ENCODE measurements at places on chromosomes 5 and 9.

DNA sequence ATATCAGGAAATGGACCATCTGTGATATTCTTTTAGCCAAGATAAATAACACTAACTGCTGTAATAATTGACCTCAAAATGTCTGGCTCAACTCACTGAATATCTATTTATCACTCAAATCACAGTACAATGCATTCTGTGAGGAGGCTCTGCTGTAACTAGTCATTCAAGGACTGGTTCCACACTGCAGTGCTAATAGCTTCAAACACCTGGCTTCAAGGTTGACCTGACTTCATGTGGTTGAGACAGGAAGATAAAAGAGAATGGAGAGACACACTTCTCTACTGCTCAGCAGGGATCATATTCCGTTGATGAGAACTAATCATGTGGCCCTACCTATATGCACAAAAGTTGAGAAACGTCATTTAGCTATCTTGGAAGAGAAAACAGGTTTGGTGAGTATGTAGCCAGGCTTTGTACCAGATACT lies 3.4 kb upstream of the RHOBTB3 start:
- peak; percentile 11 for DNase-seq

- no peak for DNase-seq
Measured at GRCh38 chr5:27140831-27141230, 102.4 kb upstream of the CDH9 start.

- DNase-seq: no peak
Measured at GRCh38 chr5:11733185-11733839, 170.9 kb downstream of the CTNND2 start.

DNA sequence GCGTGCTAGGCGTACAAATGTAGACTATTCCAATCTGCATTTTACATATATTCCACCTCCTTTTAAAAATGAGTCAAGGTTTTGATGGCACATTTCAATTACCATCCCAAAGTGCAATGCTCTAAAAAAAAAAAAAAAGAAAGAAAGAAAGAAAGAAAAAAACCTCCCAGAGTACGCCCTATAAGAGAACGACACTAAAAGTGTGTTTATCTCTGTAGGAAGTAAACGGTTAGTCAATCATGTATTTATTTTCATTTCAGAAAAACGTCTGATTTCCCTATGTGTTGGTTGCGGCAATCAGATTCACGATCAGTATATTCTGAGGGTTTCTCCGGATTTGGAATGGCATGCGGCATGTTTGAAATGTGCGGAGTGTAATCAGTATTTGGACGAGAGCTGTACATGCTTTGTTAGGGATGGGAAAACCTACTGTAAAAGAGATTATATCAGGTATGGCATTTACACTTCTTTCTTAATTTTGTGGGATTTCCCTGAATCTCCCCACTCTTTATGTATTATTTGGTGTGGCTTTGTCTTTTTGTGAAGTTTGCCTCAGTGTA lies 1.1 kb downstream of the ISL1 start:
- no peak for DNase-seq

DNA sequence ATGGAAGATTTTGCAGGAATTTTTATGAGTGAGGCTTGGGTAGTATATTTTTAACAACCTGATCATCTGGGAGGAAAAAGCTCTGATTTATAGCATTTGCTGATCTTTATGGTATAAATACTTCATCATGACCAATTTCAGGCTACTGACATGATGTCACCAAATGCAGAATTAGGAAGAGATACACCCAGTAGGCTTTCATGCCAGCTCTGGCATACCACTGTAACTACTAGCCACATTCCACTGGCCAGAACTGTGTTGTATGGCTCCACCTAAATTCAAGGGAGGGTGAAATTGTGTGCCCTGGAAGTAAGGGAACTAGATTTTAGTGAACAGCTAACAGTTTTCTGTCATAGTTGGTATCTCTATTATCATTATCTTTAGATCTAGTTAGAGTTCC lies 17.6 kb downstream of the AP3S1 start:
- DNase-seq: no peak

DNA sequence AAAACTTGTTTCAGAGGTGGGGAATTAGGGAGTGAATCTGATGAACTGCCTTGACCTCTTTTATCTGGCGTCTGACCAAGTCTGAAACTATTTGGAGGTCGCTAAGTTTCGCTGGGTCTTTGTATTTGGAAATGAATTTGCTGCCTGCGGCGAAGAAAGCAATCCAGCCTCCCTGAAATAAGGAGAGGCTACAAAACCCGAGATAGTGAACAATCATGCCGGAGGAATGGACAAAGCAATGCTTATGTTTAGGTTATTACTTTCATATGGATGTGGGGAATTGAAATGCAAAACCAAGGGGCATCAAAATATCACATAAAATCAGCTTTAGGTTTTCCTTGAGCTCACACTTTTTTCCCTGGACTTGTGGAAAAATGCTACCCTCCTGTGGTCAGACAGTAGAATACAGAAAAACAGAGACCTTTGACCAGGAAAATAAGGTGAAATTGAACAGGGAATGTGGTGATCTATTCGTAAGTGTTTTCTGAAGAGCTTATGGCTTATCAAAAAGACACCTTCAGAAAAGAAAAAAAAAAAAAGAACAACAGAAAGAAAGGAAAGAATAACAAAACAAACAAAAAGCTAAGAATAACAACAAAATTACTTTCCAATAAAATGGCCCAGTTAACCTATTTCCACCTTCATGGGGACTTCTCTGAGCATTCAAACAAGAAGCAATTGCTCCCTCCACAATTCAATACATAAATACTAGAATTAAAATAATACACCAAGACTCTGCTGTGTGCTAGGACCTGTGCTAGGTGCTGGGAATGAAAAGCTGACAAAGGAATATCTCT lies 68.6 kb upstream of the DPYSL3 start:
- peak; percentile 78 for DNase-seq

DNA sequence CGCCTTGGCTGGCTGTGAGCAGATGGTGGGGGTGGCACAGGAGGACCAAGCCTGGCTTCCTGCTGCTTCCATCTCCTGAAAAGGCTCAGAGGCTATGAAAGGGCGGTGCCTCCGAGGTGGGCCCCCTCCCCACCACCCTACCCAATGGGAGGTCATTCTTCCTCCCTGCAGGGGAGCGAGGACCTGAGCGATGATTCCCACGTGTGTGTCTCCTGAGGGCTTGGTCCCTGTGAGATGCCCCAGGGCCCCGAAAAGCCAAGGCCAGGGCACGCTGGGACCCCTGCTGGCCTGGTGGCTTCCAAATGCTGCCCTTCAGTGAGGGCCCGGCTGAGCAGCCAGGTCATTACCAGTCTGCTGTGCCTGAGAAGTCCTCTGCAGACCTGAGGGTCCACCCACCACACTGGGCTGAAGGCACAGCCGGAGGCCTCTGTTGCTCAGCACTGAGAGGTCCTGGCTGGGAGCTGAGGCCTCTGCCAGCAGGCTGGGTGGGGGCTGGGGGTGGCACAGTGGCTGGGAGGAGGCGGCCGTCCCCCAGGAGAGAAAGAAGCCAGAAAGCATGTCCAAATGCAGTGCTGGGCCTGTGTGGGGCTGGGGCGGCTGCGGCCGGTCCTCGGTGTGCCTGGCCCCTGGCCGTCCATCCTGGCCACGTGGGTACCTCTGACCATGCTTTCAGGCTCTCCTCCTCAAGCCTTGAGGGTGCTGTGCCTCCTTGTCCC lies 14.0 kb upstream of the SLC6A19 start:
- no peak for DNase-seq

DNA sequence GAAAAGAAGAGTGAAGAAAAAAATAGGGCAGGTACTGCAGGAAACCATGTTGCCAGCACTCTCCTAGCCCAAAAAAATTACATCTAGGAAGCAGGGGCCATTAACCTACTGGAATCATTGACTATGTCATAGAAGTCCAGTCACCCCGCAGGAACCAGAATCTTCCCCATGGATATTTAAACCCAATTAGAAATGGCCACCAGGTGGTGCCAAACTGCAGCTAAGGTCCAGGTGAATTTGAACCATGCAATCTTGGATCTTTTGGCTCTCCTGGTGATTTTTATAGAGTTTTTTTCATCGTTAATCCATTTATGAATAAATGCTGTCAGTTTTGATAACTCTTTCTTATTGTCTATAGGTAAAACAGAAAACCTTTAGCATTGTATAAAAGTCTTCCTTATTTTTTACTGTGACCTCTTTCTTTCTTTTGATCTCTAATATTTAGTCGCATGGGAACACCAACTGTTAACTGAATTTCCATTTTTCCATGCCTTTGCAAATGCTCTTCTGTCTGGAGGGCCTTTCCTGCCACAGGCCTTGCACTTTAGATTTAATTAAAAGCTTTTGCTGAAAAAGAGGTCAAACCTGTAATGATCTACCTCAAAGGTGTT lies 147.5 kb upstream of the FGF10 start:
- DNase-seq: peak; percentile 49

- DNase-seq: no peak
Measured at GRCh38 chr9:98260635-98261034, 5.2 kb upstream of the TBC1D2 start.

DNA sequence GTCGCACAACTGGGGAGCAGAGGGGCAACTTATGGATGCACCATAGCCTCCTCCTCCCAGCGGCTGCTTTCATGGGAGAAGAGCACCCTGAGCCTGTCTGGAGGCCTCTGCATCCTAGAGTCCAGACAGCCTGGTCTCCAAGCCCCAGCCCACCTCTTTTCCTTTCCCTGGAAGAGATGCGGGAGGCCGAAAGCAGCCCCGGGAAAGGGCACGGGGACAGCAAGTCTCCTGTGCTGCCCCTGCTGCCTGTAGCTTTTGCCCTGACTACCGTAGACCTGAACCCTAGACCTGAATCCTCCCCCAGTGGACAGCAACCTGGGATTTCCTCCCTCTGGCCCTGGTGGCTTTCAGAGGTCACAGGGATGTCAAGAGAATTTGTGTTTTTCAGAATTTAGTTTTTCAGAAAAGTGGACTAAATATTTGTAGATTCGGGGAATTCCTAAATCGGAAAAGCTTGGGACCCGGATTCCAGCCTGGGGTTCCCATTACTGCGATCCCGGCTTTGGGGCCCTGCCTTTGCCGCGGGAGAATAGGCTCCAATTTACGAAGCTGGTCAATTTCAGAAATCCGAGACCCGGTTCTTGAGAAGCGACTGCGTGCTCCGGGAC lies 4.3 kb upstream of the PITX1 start:
- peak; percentile 39 for DNase-seq

DNA sequence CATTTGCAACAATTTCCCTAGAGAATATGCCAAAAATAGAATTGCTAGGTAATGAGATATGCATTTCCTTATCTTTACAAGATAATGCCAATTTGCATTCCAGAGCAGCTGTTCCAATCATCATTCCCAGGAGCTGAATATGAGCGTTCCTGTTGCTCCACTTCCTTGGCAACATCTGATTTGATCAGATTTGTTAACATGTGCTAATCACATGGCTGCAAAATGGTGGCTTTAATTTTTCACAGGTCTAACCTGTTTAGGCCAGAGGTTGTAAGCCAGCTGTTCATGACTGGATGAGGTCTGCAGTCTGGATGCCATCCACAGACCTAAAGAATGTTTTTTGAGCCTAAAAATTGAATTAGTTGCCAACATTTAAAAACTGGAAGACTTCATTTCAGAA lies 220.7 kb upstream of the IL12B start:
- no peak for DNase-seq

GRCh38 chr9:130522233-130522808 lies 57.1 kb upstream of the FUBP3 start:
- peak; percentile 84 for DNase-seq

DNA sequence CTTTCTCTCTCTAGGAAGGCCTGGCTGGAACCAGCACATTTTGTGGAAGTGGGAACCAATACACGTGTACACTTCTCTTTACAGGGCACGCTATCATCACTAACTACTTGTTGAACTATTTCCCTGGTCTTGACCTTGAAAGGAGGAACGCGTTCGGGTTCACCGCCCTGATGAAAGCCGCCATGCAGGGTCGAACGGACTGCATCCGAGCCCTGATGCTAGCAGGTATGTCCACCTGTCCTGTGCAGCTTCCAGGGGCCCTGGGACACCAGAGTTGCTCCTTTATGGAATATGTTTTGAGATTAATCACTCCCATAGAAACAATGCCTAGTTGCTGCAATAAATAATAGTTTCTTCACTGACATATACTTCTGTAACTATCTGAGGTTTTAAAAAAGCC lies 74.1 kb downstream of the ANKRD33B start:
- no peak for DNase-seq

- peak; percentile 71 for DNase-seq
Measured at GRCh38 chr5:102753889-102754766, 977 bp upstream of the PAM start.

DNA sequence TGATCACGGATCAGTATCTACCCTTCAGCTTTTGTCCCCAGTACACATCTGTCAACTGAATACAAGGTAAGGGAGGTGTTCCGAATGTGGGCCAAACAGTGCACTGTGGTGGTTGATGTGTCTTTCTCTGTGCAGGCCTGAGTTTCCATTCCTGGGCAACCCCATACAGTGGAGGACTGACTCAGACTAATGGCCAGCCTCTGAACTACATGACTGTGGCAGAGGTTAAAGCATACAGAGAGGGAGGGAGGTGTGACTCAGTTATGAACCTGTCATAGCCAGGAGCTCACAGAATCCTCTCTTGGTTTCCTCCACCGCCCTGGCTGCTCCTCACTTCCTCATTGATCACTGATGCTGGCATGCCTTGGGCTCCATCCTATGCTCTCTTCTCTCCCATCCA lies 136.4 kb upstream of the TAS2R1 start:
- DNase-seq: no peak

GRCh38 chr5:683551-684481 lies 9.3 kb downstream of the TPPP start:
- no peak for DNase-seq

GRCh38 chr5:151264113-151264512 lies 11.1 kb downstream of the GM2A start:
- no peak for DNase-seq

- no peak for DNase-seq
Measured at GRCh38 chr9:116716438-116716837, 29.3 kb downstream of the TRIM32 start.

DNA sequence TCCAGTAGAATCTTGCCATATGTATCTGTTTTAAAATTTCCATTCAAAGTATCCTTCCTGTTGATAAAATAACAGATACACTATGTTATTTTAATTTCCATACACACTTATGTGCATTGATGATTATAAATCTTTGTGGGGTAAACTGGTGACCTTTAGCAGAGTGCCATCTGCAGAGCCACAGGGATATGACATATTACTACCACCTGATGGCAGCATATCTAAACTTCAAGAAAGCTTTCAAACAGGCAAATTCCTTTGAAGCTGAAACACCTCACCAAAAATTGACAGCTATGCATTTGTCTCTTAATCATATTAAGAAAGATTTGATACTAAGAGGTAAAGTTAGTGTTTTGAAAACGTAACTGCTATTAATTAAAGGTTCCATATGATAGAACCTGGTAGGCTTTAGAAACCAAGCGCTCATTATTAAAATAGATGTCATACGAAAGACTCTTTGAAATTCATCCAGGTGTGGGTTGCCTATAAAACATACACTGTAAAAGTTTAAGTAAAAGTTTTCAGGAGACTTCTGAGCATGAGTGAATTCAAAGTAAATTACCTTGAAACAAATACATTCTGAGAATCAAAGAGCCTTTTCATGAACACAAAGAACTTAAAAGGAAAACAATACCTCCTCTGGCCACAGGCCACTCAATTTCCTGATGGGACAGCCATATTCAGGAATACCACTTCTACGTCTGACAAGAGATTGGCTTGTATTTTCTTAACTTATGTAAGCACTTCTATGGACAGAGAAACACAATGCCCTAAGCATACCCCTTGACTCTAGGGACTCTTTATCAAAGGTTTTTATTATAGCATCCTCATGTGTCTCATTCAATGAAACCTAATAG lies 93.3 kb downstream of the KIAA0825 start:
- DNase-seq: no peak

GRCh38 chr5:41457094-41457493 lies 53.3 kb downstream of the PLCXD3 start:
- no peak for DNase-seq

- no peak for DNase-seq
Measured at GRCh38 chr5:94632024-94632423, 13.6 kb downstream of the SLF1 start.

GRCh38 chr5:111170279-111170678 lies 53.9 kb upstream of the CAMK4 start:
- DNase-seq: no peak

All from ELF-1 (cell line).